Stimulated activated CD8-positive, alpha-beta memory T cell treated with anti-CD3 and anti-CD28 coated beads, Interleukin-4, amount 100 ng/mL, for 1 hour (primary cell): ENCODE measurements at places on chromosomes 1 and 21.

- no peak for DNase-seq
Observed at GRCh38 chr1:100313382-100313781, 38.9 kb upstream of the CDC14A start.

DNA sequence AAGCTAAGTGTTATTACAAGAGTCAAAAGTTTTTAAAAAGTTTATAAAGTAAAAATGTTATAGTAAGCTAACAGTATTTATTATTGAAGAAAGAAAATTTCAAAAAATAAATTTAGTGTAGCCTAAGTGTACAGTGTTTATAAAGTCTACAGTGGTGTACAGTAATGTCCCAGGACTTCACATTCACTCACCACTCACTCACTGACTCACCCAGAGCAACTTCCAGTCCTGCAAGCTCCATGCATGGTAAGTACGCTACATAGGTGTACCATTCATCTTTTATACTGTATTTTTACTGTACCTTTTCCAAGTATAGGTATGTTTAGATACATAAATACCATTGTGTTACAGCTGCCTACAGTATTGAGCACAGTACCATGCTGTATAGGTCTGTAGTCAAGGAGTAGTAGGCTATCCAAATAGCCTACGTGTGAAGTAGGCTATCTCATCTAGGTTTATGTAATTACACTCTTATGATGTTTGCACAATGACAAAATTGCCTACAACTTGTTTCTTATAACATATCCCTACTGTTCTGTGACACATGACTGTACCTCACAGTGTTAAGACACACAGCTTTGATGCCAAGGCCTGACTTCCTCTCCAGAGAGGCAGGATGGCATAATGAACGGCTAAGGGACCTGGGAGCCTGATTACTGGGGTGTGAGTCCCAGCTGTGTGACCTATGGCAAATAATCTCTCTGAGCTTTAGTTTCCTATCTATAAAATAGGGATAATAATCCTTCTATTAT lies 12.7 kb downstream of the DHCR24 start:
- no peak for DNase-seq

- peak; percentile 94 for DNase-seq
Observed at GRCh38 chr1:35641233-35641866, at the start of gene PSMB2. TSS of gene PSMB2 (minus strand) at chr1:35641526. CDS start at chr1:35641432, 94 bp downstream.

GRCh38 chr1:26752519-26752918 lies 35.2 kb upstream of the PIGV start:
- no peak for DNase-seq

- DNase-seq: no peak
Observed at GRCh38 chr1:42910985-42911384, 47.7 kb downstream of the SLC2A1 start.

DNA sequence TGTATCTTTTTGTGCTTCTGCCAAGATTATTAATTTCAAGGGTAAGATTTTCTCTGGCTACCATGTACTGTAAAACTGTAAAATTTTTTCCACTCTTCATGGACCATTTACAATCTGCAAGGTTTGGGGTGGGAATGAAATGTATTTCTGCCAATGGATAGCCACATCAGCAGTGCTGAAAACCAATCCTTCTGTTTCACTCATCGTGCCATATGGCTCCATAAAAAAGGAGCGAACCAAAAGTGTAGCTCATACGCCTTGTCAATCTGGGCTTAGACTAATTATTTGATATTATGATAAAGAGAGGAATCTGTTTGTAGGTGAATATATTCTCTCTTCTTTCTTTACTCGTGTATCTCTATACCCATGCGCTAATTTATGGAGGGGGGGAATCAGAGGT lies 3.0 kb upstream of the SLC44A5 start:
- DNase-seq: no peak

- DNase-seq: no peak
Observed at GRCh38 chr1:245645406-245645805, 490.6 kb downstream of the KIF26B start.

DNA sequence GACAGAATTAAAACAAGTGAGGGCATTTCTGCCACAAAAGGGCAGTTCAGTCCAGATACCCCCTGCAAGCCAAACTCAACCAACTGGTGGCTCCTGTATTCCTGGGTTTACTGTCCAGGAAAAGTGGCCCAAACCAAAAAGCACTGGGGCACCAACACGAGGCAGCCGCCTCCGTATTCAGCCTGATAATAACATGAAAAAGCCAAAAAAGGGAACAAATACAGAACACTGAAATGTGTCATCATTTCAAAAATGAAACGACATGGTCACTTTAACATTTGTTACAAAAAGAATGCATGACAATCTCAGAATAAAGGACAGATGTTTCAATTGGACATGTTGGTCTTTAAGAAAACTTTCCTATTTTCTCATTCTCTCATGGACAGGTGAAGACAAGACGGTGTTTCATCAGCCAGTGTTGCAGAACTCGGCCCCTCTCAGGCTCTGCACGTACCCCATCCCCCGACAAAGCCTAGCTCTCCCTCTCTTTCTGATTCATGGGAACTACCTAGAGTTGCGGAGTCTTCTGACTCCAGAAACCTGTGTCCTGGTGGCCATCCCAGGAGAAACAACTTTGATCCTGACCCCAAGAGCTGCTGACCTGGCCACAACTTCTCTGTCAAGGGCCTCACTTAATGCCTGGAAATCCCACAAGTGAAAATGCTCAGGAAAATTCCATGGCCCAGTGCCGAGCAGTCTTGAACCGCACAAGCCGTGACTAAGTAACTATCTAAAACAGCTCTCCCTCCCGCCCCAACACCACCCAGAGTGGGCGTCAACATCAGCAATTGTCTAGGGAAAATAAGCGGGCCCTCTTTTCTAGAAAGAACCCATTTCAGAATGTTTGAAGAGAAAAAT lies 27.1 kb downstream of the ZBTB17 start:
- no peak for DNase-seq

DNA sequence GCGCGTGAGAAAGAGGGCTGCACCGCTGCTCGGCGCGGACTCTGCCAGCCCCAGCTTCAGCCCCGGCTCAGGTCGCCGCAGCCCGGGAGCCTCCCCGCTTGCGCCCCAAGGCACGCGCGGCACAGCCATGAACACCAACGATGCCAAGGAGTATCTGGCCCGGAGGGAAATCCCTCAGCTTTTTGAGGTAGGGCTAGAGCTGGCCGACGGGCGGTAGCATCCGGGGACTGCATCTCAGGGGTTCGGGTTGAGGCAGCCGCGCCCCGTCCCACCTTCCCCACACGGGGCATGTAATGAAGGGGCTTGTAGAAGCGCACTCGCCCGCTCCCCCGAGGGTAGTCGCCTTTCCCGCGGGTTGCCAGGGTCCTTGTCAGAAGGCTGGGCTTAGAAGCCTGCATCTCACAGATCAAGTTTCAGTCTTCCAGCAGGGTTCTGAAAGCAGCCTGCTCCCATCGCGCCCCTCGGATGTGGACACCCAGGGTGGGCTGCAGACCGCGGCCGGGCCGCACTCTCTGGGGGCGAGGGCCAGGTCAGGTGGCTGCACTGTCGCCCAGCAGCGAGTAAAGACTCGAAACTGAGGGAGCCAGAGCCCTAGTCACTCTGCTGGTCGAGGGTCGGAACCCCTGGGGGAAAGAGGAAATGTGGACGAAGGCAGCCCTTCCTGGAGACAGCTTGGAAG lies 507 bp downstream of the AK5 start:
- no peak for DNase-seq

DNA sequence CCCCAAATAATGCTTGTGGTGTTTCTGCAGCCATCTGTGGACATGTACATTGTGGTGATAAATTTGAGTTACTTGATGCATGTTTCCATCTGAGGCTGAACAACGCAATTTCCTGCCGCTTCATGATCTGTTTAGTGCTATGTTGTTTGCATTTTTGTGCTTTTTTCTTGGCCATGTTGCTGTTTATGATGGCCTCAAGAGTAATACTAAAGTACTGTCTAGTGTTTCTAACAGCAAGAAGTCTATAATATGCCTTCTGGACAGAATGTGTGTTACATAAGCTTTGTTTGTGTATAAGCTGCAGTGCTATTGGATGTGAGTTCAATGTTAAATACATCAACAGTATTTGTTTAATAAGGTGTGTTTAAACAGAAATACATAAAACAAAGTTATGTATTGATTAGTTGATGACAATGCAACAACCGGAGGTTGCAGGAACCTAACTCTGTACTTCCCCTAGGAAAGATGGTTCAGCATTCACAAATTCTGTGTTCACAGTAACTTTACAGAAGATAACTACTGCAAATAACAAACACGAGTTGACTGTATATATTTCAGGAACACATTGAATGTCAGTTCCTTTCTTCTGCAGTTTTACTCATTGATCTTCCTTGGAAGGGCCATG lies 114.8 kb upstream of the USP24 start:
- DNase-seq: no peak

DNA sequence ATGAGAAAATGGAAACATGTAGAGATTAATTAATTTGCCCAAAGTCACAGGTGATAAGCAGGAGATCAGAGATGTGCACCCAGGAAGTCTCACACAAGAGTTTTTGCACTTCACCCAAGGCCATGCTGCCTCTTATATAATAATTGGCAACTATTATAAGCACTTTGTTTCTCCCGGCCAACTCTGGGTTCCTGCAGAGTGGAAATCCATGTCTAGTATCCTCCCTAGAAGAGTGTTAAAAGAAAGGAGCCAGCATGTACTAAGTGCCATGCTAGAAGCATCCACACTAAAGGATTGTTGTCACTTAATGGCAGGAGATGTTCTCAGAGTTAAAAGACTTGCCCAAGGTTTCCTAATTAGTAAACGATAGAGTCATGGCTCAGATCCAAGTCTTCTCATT lies 470.3 kb downstream of the OMA1 start:
- no peak for DNase-seq

DNA sequence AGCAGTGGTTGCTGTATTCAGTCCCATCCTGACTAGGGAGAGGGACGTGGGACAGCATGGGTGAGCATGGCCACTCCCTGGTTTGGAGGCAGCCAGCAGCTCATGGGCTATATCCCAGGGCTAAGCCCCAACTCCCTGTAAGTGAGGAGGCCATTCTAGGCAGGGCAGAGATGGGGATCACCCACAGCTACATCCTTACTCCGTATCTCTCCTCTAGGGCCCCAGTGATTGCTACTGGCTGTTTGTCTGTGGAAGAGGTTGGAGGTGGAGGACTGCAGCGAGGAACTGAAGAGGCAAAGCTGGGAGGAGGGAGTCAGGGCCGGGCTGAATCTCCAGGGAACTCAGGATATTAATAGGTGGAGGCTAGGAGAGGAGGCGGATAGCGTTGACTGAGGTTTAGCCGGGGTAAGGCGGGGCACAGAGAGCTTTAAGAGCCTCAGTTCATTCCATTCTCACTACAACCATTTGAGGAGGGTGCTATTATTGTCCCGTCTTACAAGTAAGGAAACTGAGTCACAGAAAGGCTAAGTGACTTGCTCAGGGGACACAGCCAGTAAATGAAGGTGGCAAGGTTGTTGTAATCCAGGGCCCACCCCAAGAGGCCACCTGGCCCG lies 6.8 kb downstream of the OLIG2 start:
- no peak for DNase-seq

- DNase-seq: no peak
Observed at GRCh38 chr1:183817576-183818288, 12.8 kb downstream of the RGL1 start.

GRCh38 chr1:62433861-62434617 lies 2.8 kb upstream of the USP1 start:
- no peak for DNase-seq

GRCh38 chr1:22295856-22296255 lies 153.0 kb upstream of the WNT4 start:
- no peak for DNase-seq

GRCh38 chr1:94734963-94735901 lies 84.9 kb upstream of the SLC44A3 start:
- DNase-seq: no peak

- no peak for DNase-seq
Observed at GRCh38 chr1:62597281-62597680, at the start of gene ANGPTL3. TSS of gene ANGPTL3 (plus strand) at chr1:62597520. CDS start at chr1:62597567, 47 bp downstream.

DNA sequence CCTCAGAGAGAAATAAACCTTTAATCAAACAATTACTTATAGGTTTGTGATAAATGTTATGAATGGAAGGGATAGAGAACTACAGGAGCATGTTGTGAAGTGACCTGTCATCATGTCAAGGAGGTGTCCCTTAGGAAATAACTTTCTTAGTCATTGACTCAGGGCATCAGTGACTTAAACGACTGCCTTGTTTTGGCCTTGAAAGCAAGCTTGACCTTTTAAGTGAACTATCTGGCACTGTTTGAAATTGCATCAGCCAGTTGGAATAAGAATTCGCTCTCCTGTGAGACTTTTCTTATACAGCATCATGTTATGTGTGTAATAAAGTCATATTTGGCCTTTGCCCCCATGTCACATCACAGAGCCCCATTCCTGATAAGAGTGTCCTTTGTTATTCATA lies 30.9 kb downstream of the LRRC8B start:
- DNase-seq: no peak

DNA sequence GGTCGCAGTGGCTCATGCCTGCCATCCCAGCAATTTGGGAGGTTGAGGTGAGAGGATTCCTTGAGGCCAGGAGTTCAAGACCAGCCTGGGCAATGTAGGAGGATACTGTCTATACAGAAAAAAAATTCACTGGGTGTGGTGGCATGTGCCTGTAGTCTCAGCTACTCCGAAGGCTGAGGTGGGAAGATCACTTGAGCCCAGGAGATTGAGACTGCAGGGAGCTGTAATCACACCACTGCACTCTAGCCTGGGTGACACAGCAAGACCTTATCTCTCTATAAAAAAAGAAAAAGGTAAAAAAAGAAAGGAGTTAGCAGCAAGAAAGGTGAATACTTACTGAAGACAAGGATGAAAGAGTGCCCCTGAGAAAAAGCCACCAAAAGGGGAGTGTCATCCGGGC lies 23.7 kb upstream of the BCL10 start:
- no peak for DNase-seq

GRCh38 chr1:160416369-160416768 lies 16.0 kb downstream of the VANGL2 start:
- no peak for DNase-seq

- no peak for DNase-seq
Observed at GRCh38 chr1:217272385-217272784, 358.5 kb downstream of the GPATCH2 start.

GRCh38 chr1:94522304-94522703 lies 19.3 kb downstream of the F3 start:
- no peak for DNase-seq

DNA sequence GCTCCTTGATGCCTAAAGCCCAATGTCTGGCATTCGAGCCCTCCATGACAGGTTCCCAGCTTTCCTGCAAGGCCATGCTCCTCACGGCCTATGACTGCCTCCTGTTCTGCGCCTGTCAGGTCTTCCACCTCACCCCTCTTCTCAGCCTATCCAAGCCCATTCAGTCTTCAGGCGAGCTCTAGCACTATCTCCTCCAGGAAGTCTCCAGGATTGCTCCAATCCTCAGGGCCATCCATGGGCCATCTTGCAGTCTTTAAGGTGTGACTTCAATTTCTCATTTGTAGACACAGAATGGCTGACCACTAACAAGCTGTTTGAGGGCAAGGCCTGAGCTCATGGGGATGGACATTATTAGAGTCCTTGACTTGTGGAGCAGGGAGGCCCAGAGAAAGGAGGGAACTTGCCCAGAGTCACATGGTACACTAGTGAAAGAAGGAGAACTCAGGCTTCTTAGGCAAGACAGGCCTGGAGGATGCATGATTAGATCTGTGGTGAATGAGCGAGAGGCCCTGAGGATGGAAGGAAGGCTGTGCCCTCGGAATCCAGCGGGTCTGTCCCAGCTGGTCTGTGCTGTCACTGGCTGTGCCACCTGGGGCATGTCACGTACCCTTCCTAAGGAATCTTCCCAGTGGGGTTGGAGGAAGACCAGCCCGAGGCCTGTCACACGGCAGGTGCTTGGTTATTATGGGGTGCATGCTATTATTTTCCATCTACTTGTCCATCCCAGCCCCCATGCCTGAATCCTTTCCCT lies 1.2 kb upstream of the ACOT11 start:
- no peak for DNase-seq
